Stimulated activated naive CD8-positive, alpha-beta T cell treated with anti-CD3 and anti-CD28 coated beads, Interleukin-15, amount 100 ng/mL, for 72 hours (primary cell): ENCODE measurements at places on chromosomes 11 and 22.

- DNase-seq: no peak
Observed at GRCh38 chr11:34203377-34203871, 98.0 kb downstream of the NAT10 start.

DNA sequence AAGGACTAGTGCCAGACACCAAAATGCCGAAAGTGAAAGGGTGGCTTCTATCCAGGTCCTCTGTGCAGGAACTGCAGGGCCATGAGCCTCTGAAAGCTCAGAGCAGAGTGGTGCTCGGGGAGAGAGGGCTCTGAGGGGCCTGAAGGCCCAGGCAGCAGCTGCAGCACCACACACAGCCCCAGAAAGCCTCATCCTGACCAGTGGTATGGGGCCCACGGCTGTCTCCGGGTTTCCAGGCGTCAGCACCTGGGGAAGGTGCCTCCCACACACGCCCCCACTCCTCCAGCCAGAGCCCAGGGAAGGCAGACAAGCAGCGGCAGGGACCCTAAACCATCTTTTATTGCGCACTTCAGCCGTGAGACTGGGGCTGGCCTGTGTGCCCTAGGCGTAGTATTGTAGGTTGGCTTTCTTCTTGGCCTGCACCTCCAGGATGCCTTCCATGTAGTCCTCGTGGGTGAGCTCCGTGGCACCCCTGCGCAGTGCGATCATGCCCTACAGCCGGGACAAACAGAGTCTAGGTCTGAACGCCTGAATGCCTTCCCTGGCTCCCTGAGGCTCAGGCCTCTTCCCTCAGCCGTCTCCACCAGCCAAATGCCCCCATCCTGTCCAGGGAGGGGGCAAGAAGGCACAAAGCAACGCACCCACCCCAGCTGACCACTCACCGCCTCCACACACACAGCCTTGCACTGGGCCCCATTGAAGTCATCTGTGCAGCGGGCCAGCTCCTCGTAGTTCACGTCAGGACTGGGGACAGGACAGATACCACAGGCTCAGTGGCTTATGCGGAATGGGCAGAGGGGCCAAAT, 7.6 kb downstream of the PSMC3 start:
- no peak for DNase-seq

DNA sequence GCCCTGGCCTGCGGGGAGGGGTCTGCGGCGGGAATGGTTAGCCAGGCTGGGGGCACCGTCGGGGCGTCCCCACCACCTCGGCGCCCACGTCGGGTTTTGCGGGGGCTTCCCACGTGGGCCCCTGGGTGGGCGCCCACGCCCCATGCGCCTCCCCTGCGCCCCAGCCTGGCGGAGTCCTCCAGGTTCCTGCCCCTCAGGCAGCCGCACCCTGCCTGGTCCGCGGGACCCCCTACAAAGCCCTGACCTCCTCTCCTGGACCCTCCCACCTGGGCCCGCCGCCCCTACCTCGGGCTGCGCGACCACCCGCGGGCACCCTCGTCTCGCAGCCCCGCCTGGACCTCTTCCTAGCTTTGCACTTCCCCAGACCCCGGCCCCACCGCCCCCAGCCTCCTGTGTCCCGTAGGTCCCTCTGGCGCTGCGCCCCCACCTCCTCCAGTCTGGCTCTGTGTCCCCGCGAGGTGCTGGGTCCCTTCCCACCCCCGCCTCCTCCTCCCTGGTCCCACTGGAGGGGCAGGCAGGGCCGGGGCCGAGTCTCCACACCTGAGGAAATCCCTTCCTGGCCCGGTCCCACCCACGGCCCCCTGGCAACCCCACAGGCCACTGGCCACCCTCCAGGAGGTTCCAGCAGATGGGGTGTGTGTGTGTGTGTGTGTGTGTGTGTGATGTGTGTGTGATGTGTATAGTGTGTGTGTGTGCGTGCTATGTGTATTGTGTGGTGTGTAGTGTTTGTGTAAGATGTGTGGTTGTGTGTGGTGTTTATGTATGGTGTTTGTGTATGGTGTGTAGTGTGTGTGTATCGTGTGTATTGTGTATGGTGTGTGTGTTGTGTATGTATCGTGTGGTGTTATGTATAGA, 11.8 kb downstream of the PIM3 start:
- no peak for DNase-seq

- DNase-seq: peak; percentile 48
Observed at GRCh38 chr11:9210922-9211320, 54.2 kb downstream of the DENND5A start.

- no peak for DNase-seq
Observed at GRCh38 chr11:92211576-92212167, 12.9 kb upstream of the FAT3 start.

- no peak for DNase-seq
Observed at GRCh38 chr11:46987183-46987582, 50.6 kb downstream of the CSTPP1 start.

GRCh38 chr11:120929664-120930154, 94.2 kb upstream of the TBCEL start:
- DNase-seq: peak; percentile 39

GRCh38 chr11:71221821-71222220, 30.6 kb downstream of the SHANK2 start:
- no peak for DNase-seq

DNA sequence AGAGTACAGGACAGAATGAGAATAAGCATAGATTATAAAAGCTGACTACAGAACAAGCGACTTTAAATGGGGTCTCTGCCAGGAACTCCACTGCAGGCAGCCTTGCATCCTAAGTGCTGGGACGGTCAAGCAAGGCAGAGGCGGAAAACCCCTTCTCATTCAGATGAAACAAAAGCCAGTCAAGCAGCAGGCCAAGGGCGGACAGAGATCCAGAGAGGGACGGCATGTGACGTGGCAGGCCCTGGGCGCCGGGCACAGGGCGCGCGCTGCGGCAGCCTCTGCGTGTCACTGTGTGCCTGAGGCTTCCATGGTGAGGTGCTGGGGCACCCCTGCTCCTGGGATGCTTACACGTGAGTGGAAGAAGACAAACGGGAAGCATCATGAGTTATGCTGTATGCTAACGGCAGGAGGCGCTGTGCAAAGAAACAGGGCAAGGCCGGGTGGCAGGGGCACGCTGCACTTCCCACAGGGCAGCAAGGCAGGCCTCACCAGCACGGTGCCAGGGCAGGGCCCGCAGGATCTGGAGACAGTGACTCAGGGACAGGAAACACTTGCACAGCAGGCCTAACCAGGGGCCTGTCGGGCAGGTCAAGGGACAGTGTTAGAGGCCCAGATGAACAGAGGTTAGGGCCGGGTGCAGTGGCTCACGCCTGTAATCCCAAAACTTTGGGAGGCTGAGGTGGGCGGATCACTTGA, 6.2 kb downstream of the TOLLIP start:
- DNase-seq: no peak

DNA sequence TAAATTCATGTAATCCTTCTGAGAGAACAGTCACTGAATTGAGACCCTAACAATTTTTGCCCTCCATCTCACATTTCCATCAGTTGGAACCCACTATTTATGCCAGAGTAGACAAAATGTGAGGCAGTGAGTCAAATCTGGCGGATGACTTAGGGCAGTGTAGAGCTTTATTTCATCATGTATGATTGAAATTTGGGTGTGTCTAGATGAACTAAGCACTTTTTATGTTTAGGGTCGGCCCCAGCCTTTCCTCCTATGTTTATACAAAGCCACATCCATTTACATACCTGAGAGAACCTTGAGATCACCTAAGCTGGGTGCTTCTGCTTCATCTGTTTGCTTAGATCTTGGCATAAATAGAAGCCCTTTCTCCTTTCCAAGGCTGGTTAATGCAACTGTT, 15.0 kb upstream of the MUC15 start:
- DNase-seq: no peak

- no peak for DNase-seq
Observed at GRCh38 chr11:77687088-77687487, 49.5 kb upstream of the CLNS1A start.

GRCh38 chr22:31128156-31128555, 5.4 kb downstream of the INPP5J start:
- DNase-seq: no peak

DNA sequence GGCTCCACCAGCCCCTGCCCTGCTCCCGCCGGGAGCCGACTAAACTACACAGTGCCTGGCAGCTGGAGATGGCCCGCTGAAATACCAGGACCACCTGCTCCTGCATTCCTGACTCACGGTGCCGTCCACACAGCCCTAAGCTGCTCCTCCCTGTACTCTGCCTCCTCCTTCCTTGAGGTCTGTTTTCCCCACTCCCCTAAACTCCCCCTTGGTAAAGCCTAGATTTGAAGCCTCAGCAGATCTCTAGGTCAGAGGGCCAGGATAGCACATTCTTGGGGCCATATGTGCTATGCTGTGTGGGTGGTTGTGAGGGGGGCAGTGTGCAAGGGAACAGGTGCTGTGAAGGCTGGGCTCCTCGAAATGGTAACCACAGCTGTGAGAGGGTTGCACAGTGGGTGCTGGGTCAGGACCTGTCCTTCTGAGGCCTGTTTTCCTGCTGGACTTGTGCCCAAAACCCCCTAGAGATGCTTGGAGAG, 9.7 kb downstream of the LRFN4 start:
- no peak for DNase-seq

- no peak for DNase-seq
Observed at GRCh38 chr22:27144321-27144720, 486.9 kb downstream of the MIAT start.

DNA sequence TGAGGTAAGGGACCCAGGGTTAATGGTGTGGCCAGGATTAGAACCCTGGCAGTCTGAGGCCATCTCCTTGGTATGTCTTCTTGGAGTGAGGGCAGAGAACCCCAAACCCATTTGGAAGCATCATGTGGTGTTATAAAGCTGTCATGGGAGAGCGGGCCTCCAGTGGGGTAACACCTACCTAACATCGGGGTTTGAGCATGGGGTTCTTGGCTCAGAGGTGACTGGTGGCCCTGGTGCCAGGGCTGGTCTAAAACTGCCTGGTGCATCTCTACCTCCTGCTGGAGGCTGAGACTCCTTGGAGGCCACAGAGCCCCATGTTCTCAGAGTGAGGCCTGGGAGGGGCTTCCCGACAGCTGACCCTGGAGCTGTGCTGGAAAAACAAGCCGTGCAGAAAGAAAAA, 4.5 kb downstream of the PRDM11 start:
- DNase-seq: no peak

GRCh38 chr22:41713004-41713403, 13.7 kb downstream of the MEI1 start:
- no peak for DNase-seq

DNA sequence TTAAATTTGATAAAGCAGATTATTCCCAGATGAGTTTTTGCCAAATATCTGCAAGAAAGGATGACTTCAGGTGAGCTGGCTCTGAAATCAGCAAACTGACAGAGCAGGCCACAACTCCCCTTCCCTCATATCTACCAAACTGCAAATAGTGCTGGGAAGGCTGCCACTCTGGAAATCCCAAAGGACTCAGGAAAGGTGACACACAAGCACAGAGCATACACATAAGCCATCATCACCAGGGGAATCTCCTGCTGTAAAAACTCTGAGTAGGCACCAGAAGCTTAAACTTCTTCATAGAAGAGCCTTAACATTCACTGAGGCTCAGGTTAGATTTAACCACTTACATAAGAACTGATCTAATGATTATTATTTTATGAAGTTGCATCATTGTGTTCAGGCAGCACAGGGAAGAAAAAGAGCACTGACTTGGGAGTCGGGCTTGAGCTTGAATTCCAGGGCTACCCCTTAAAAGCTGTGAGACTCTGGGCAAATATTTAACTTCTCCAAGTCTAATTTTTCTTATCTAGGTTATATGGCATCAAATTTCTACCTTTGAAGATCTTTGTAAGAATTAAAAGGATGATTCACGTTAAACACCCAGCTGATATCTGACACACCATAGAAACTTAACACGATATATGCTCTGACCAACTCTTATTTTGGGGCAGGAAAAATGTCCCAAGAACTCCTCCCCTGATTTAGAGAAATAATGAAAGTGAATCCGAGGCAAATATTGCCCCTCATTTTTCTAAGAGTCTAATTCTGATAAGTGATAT, 15.0 kb downstream of the SYTL2 start:
- DNase-seq: no peak

DNA sequence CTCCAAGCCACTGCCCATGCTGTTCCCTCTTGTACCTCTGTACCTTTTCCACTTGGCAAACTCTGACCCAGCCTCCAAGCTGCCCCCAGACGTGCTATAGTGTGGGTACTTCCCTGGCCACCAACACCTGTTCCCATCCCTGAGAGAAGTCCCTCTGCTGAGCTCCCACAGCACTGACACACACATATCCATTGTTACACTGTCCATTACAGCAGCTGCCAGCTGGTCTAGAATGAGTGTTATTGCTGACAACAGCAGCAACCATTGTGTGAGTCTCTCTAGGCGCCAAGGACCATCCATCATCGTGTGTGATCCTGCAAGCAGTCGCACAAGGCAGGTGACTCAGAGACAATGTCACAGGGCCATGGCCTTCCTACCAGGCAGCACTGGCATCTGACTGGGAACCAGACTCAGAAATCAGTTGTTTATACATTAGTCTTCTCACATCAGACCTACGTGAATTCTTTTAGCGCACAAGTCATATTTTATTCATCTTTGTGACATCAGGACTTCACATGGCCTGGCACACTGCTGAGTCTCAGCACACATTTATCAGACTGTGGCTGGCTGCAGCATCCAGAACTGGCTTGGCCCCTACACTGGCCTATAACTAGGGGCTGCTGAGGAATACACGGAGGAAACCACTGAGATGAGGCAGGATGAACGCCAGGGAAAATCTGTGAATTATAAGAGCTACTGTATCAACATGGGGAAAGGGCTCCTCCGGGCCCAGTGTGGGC, 56.4 kb downstream of the SGSM3 start:
- DNase-seq: no peak

DNA sequence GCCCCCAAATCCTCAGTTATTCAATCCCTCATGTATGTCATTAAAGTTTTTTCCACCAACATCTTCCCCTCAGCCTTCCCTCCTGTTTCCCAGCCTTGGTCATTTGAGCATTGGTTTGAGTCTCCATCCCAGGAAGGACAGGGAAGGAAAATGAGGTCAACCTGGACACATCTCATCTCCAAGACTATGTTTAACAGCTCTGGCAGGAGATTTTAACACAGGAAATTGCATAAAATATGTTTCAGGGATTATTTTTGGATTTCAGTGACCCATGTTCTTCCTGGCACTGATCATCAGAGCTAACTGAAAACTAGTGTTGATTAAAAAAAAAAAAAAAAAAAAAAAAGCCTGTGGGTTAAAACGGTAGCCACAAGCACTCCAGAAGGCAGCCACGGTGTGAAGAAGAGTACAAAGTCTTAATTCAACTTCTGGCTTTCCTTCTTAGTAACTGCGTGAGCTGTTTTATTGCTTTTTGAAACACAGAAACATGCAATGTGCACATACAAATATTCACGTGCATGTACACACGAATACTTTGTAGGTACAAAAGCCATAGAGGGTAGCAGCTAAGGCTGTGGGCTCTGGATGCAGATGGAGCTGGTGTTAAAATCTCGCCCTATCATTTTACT, 164.4 kb upstream of the DDI1 start:
- no peak for DNase-seq

- no peak for DNase-seq
Observed at GRCh38 chr22:42333544-42333943, 63.1 kb upstream of the TCF20 start.

DNA sequence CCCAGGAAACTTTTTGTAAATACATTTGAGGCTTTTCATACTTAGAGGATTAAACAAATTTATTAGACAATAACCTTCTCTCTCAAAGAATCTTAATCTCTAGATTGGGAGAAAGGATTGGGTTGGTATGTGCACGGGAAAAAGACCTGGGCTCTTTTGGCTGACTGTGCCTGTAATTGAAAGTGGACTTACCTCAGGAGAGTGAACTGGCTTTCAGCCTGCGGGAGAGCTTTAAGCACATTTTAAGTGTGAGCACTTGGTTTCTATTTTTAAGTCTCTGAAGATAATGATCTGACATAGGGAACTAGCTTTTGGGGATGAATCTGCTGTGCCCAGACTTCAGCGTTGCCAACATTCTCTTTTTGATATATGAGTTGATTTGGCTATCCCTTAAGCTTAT, 35.8 kb downstream of the UVRAG start:
- DNase-seq: no peak
